ENCODE measurements at places on chromosomes 6 and 20.

GRCh38 chr6:84428300-84428907 is 201.0 kb upstream of the CEP162 start:
- peak; percentile 50 for DNase-seq

DNA sequence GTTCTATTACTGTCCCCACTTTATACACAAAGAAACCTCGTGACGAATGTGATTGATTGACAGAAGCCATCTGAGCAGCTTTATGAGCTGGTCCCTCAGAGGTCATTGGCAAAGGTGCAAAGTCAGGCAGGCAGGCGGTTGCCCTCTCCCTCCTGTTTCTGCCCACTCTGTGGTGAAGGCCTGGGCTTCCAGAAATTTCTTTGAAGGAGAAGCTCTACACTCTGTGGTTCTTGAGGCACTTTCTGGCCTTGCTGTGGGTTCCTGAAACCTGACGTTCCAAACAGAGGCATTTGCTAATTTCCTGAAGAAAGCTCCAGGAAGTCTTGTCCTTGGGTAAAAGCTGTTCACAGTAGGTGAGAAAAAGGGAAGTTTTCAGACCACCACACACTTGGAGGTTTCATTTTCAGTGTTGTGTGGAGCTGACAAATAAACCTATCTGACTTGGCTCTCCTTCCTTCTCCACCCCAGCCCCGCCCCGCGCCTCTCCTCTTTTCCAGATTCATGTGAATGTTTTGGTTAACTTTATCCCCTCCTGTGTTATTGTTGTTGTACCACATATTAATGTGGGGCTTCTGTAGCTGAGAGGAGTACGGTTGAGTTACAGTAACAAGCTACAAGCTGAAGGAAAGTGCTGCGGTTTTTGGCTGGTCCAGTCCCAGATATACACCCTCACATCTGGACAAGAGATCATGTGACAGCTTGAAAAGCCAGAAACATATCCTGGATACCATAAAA is 274.1 kb downstream of the CLIC5 start:
- no peak for DNase-seq

GRCh38 chr20:9592419-9592818 is 78.0 kb downstream of the LAMP5 start:
- no peak for DNase-seq

- DNase-seq = peak; percentile 81
These were observed at the start of gene SLC52A3 for GRCh38 chr20:768426-768978. Gene SLC52A3 (minus strand): TSS chr20:768500. CDS start chr20:765774, 2,726 bp downstream.

GRCh38 chr20:10412591-10413408 is 21.2 kb downstream of the MKKS start:
- DNase-seq = no peak

DNA sequence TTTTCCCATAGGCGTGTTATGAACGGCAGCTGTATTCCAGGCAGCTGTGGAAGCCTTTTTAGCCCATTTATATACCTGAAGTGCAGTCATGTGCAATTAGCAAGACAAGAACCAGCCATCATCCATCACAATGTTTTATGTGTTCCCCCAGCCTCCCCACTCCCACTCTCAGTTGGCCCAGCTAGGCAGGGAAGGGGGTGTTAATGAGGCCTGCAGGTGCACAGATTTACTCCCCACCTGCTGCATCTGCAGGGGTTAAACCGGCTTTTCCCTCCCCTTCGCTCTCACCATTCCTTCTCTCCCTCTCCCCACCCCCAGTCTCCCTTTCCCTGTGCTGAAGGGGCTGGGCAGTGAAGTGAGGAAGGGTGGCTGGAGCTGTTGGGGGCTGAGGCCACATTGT is 149.8 kb upstream of the AKAP12 start:
- DNase-seq = peak; percentile 35

- DNase-seq = no peak
These were observed 39.7 kb upstream of the PRND start for GRCh38 chr20:4681991-4682401.
